ENCODE measurements at places on chromosomes 7 and 10.

- DNase-seq: no peak
These were observed 57.6 kb downstream of the TACR2 start for GRCh38 chr10:69359148-69359547.

- no peak for DNase-seq
These were observed 17.1 kb upstream of the GTPBP4 start for GRCh38 chr10:971150-971542.

DNA sequence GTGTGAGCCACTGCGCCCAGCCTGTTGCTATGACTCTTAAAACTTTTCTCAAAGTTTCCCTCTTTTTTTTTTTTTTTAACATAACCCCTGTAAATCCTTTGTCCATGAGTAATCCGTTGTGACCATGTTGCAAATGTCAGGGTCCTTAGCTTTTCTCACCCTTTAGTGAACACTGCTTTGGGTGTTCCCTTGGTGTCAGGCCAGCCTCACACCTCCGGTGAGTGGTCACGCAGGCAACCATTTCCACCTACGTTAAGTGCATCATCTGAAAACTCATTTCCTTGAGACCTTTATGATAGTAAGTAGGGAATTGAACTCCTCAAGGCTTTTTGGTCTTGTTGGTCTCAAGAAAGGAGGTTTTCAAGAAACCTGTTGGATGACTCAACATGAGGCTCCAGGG lies 41.3 kb upstream of the OPN4 start:
- no peak for DNase-seq

DNA sequence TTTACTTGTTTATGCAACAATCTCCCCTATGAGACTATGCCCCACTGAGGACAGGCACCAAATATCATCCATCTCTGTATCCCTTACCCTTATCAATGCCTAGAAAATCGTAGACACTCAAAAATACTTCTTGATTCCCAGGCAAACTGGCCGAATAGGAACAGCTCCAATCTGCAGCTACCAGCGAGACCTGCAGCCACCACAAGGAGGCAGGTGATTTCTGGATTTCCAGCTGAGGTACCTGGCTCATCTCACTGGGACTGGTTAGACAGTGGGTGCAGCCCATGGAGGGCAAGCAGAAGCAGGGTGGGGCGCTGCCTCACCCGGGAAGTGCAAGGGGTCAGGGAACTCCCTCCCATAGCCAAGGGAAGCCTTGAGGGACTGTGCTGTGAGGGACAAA lies 10.8 kb upstream of the PPP1R3C start:
- DNase-seq: no peak

GRCh38 chr7:97064972-97065587 lies 40.4 kb upstream of the DLX5 start:
- no peak for DNase-seq

Measured in stimulated activated CD4-positive, alpha-beta T cell treated with anti-CD3 and anti-CD28 coated beads, Interleukin-4, amount 100 ng/mL, for 4 hours (primary cell).